ENCODE measurements at places on chromosomes 11 and 22.
A peak's percentile ranks its signal among the peaks of the same experiment; 100 is the strongest.

DNA sequence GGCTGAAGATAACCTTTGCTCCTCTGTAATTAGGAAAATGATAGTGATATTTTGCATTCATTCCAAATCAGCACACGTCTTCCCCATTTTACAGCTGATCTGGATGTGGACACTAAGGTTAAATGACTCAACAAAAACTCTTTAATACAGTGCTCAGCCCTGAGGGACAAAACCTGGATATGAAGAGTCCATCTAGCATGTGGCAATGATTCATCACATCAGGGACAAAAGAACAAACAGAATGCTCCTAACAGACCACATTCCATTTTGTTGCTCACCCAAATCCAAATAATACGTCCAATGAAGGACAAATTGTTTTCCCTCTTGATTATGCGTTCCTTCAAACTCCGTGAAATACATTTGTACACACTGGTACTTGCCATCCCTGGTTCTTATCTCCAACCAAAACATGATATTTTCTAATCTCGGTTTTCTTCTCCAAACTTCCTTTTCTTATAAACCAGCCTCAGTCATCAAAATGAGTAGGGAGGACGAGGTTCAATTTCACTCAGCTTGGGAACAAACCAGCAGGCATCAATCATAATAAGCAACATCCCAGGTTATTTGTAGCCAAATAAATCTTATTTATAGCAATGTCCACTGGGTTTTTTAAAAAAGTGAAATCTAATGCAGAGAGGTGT is 53.7 kb upstream of the MTMR2 start:
- peak; percentile 46 for DNase-seq

- DNase-seq = peak; percentile 26
These were observed 163.4 kb upstream of the NCAM1 start for GRCh38 chr11:112797648-112798293.

DNA sequence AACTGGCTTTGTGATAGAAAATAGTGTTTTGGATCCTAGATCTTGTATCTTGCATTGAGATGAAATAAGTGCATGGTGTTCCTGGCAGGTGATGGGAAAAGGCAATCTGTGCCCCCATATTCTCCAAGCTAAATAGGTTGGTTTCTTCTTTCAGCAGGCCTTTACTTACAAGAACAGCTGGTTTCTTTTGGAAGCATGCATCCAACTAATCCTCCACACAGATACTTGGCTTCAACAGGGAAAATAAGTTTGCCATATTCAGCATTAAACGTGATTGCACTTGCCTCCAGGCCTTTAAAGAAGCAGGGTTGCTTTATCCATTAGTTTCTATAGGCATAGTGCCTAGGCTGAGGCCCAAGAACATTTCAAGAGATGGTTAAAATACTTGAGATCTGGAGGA is 59.9 kb downstream of the APIP start:
- DNase-seq = no peak

DNA sequence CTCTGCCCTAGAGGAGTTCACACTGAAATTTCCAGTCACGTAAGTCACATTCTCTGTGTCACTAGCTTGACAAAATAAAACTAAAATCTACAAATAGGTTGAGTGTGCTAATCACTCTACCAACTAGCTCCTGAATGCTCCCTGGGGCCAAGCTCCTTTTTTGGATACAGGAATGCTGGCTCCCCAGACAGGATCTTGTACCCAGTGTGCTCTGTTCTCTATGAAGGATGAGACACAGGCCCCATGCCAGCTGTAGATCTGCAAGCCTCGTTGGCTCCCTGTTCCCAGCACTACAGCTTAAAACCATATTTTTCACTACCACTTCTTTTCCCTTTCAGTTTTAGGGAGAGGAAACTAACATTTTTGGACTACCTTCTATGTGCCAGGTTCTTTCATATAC is 3.7 kb upstream of the IPO7 start:
- DNase-seq = no peak

DNA sequence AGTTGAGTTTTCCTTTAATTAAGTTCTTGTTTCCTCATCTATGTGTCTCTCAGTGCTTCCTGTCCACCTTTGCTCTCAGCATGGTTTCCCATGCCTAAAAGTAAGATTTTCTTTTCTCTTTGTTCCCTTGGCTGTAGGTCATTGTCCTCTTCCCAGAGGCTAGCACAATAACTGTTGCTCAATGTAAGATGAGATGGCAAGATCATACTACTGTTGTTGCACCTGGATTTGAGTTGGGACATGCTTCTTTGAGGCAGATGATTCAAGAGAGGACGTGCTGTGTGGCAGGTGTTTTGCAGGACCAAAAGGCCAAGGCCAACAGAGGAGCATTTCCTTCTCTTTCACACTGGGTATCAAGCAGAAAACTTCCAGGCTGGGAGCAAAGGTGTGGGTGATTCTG is 11.3 kb upstream of the NELL1 start:
- DNase-seq = no peak

- peak; percentile 79 for DNase-seq
These were observed 48.5 kb downstream of the GGTLC2 start for GRCh38 chr22:22692707-22693530.

GRCh38 chr11:117752721-117753237 is 44.2 kb downstream of the DSCAML1 start:
- no peak for DNase-seq

DNA sequence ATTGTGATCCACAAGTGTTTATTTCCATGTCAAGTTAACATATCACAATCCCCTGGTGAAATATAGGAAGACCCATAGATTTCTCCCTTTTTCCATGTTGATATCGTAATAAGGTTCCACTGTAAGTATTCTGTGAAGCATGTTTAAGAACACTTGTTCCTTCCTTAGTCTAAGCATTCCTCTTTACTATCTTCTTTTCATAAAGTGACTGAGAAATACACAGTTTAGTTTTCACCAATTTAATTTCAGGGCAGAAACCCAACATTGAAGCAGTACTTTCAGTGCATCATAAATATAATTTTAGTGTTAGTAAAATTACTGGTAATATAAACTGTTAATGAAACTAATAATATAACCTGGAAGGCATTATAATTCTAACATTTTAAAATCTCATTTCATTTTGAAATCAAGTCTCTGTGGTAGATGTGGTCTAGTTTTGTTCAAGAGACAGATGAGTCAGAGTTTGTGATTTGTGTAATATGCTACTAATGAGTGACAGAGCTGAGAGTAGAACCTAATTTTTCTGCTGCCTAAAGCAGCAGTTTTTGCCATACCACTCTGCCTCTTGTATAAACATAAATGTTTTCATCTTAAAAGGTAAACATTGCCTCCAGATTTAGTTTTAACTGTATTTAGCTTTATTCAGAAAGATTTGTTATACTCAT is 79.4 kb downstream of the ATM start:
- DNase-seq = peak; percentile 7

- DNase-seq = no peak
These were observed 29.2 kb downstream of the SC5D start for GRCh38 chr11:121321614-121322243.

GRCh38 chr11:7534042-7534378 is 20.2 kb downstream of the PPFIBP2 start:
- DNase-seq = no peak

DNA sequence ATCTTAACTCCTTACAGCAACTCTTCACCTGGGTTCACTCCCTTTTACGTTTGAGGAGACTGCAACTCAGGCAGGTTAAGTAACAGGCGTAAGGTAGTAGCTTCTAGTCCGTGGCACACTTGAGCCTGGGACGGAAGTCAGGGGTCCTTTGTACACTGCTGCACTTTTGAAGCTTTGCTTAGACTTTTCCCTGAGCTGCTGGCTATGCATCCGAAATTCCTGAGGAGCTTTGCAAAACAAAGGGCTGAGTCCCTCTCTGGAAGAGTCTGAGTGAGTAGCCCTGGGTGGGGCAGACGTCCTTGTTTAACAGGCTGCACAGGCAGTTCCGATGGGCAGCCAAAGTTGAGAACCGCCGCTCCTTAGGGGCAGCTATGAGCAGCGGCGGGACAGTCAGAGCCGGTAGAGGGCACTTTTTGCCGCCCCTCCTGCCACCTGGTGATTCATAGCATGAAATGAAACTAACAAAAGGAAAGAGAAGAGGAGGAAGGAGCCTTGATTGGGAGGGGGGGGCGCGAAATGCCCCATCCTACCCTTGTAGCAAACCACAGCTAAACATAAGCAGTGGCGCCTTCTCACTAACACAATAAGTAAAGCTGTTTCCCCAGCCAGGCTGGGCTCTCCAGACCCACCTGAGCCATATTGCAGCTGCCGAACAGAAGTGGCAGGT is 1.4 kb downstream of the TMEM109 start:
- peak; percentile 64 for DNase-seq
